ENCODE measurements at places on chromosomes 2 and 18.

GRCh38 chr2:200275295-200276013 lies 31.0 kb upstream of the SPATS2L start:
- no peak for DNase-seq

GRCh38 chr2:227761740-227762476 lies 16.2 kb downstream of the SCYGR8 start:
- DNase-seq = no peak

DNA sequence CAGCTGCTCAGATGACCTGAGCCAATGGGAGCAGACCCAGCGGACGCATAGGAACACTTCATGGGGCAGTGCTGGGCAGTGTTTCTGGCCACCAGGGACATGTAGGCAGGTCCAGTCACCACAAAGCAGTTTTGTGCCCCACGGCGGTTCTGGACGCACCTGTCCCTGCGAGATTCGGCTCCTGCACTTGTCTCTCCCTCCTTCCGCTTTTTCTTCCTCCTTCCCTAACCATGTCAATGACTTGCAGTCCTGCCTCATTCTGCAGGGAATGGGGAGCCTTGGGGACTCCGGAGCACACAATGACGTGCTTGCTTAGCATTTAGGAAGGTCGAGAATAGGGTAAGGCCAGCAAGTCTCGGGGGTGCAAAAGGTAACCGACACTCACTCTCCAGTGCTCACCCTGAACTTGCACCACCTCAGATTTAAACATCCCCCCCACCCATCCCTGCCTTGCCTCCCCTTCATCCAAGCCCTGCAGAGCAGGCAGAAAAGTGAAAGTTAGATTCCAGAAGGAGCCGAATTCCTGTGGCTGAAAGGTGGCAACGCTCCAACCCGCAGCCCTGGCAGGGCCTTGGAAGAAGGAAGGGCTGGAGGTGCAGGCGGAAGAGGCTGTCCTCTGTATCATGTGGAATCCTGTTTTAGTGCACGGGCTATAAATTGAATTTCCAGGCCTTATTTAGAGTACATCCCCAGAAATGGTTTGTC lies 40.5 kb upstream of the ATG16L1 start:
- no peak for DNase-seq

- no peak for DNase-seq
Measured at GRCh38 chr2:239378918-239379640, 21.7 kb downstream of the HDAC4 start.

- no peak for DNase-seq
Measured at GRCh38 chr2:98334439-98335078, 11.7 kb upstream of the CNGA3 start.

- no peak for DNase-seq
Measured at GRCh38 chr2:210460322-210461227, 16.0 kb downstream of the LANCL1 start.

- DNase-seq = no peak
Measured at GRCh38 chr2:212713681-212714080, 175.1 kb upstream of the ERBB4 start.

- DNase-seq = no peak
Measured at GRCh38 chr18:34901299-34901698, 139.9 kb upstream of the MAPRE2 start.

DNA sequence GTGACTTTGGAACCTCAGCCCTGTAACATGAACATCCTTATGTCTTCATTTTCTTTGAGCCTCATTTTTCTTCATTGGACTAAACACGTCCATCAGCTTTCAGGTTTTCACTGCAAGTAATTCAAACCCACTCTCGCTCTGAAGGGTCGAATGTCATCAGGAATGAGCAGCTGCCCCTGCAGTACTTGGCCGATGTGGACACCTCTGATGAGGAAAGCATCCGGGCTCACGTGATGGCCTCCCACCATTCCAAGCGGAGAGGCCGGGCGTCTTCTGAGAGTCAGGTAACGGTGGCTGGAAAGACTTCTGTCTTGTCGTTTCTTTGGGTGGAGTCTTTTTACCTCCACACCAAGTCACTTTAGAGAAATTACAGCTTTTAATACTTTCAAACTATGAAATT lies 39.1 kb upstream of the PRLH start:
- no peak for DNase-seq

All from stimulated activated CD4-positive, alpha-beta T cell treated with anti-CD3 and anti-CD28 coated beads, TNF-alpha, amount 100 ng/mL, for 24 hours (primary cell).